ENCODE measurements at places on chromosomes 1 and 21.

GRCh38 chr1:119713039-119713748, 1.5 kb downstream of the PHGDH start:
- DNase-seq = no peak

DNA sequence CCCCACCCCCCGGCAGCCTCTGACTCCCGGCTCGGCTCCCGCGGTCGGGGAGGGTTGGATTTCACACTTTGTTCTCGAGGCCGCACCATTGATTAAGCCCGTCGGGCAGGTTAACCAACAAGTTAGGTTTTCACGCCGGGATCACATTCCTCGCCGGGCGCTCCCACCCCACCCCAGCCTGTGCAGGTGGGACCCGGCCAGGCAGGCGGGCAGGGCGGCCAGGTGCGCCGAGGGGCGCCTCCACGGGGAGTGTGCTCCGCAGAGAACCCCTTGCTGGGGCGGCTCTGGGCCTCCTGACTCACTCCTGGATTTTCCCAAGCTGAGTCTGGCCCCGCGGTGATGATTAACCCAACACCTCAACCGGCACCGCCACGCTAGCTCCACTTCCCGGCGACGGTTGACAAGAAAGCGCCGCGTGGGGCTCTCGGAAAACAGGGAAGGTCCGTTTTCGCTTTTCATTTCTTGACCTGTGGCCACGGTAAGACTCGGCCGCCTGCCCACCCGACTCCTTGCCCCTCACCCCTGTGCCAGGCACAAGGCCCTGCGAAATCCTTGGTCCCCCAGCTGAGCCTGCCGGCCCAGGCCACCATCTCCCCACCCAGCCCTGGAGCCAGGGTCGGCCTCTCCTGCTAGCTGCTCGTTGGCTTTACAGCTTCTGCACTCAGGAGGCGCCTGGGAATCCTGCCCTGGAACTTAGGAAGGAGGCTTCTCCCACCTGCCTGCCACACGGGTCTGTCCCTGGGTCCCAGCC, 8.8 kb upstream of the TTLL10 start:
- DNase-seq = no peak

GRCh38 chr1:47474278-47475193, 36.7 kb downstream of the FOXD2 start:
- DNase-seq = no peak

- no peak for DNase-seq
Measured at GRCh38 chr21:29121759-29122158, 8.7 kb upstream of the MAP3K7CL start.

- DNase-seq = no peak
Measured at GRCh38 chr1:96416111-96416595, 305.4 kb upstream of the PTBP2 start.

DNA sequence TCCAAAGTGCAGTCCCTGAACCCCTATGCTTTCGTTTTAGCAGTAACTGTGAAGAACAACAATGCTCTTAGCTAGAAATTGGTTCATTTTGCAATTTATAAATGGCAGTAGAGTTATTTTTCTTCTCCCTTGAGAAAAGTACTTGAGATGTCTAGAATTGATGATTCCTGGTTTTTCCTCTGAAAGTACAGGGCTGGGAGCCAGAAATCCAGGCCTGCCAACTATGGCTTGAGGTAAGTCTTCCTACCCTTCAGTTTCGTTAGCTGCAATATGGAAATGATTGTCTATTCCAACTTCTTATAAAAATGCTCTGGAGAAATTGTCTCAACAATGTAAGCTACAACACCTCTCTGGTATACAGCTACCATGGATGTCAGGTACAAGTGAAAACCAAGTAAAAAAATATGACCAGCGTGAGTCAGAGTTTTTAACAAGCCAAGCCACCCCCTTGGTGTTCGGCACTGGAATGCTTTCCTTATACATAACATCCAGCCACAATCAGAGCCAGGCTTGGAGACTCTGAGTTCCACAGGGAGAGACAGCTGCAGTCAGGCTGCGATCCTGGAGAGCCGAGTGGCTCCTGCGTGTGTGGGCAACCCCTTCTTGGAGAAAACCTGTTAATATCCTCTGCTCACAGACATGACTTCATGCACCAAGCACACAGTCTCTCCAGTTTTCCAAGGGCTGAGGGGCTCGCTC, 22.0 kb downstream of the TSPAN2 start:
- no peak for DNase-seq

GRCh38 chr1:198156111-198156744, 570 bp upstream of the NEK7 start:
- peak; percentile 58 for DNase-seq

- DNase-seq = no peak
Measured at GRCh38 chr1:192879406-192879805, 70.6 kb downstream of the RGS2 start.

DNA sequence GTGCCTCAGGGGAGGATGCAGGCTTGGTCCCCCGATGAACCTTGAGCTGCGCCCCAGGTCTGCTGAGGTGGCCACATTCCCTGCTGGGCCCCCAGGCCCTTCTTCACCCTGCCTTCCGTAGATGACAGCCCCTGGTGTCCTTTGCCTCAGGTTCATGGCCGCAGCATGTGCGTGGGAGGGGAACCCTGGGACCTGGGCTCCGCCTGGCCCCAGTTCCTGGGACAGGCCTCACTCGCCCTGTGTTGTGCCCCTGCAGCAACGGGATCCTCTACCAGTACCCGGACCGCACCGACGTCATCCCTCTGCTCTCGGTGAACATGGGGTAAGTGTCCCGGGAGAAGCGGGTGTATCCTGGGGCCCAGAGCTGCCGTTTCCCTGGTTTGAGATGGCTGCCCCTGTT, 5.1 kb upstream of the SLC25A34 start:
- no peak for DNase-seq

DNA sequence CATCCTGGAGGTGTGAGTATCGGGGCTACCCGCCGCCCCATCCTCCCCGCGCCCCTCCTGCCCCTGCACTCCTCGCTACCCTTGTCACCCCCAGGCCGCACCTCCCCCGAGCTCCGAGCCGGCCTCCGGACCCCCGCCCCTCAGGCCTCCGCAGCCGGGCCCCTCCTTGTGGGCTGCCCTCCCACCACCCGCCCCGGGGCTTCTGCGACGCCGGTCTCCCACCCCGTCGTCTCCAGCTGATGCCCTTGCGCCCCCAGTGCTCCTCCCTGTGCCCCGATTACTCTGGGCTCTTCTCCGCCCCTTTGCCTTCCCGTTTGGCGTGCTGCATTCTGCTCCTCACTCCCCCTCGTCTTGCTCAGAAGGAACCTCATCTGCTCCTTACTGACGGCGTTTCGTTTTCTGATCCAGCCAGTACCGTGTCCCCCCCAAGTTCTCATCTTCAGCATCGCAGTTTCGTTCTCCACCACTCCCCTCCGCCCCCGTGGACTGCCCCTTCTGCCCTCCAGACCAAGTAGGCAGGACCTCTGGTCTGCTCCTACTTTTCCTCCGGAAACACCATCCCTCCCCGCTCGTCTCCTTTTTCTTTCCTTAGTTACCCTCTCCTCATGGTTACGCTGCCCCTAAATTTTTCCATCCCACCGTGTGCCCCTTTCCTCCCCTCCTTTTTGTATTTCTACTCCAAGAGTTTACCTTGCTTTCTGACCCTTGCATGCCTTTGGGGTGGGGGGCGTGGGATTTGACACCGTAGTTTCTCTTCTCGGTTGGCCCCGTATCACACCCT, 841 bp downstream of the SNX27 start:
- peak; percentile 59 for DNase-seq

- DNase-seq = no peak
Measured at GRCh38 chr1:173864179-173864867, 3.5 kb downstream of the GAS5 start.

DNA sequence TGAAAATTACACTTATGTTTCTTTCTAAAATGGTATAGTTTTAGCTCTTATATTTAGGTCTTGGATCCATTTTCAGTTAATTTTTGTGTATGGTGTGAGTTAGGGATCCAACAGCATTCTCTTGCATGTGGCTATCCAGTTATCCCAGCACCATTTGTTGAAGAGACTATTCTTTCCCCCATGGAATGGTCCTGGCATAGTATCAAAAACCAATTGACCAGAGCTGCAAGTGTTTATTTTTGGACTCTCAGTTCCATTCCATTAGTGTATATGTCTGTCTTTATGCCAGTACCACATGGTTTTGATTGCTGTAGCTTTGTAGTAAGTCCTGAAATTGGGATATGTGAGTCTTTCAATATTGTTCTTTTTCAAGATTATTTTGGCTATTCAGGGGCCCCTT, 14.3 kb downstream of the TTLL10 start:
- no peak for DNase-seq

DNA sequence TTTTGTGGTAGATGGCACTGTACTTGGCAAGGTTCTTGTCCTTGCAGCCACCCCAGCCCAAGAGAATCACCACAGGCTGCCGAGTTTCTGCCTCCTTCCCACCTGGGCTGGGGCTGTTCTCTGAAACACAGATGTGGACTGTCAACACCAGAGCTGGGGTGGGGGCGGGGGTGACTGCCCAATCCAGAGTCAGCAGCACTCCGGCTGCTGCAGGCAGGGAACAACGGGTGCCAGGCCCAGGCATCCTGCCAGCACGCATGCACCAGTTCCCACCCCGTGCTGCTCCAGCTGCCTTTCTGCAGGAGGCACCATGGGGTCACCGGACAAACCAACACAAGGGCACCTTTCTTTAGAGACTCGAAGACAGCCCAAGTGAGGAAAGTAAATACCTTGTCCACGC, 14.1 kb downstream of the TMEM53 start:
- peak; percentile 62 for DNase-seq

DNA sequence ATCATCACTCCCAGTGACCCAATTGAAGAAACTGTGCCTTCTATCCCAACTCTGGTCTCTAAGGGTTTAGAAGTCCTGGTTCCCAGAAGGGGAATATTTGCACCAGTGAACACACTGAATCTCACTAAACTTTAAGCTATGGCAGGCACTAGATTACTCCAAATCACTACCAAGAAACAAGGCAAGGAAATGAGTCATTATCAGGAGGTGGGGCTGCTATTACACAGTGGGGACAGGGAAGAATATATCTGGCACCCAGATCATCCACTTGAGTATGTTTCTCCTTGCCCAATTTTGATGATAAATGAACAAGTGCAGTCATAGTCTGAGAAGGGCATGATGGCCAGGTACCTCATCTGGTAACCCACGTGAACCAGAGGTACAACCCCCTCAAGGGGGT, 7.0 kb downstream of the MRPL9 start:
- DNase-seq = no peak

GRCh38 chr1:117655220-117655577, 49.4 kb downstream of the TENT5C start:
- no peak for DNase-seq

DNA sequence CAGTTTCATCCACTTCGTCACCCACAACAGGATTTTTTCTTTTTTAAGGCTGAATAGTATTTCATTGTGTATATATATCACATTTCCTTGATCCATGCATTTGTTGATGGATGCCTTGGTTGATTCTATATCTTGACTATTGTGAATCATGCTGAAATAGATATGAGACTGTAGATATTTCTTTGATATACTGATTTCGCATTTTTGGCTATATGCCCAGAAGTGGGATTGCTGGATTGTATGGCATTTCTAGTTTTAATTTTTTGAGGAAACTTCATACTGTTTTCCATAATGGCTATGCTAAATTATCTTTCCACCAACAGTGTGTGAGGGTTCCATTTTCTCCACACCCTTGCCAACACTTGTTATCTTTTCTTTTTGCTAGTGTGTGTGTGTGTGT, 5.0 kb downstream of the GUCA2B start:
- no peak for DNase-seq

GRCh38 chr1:198495631-198496030, 44.8 kb downstream of the ATP6V1G3 start:
- no peak for DNase-seq

DNA sequence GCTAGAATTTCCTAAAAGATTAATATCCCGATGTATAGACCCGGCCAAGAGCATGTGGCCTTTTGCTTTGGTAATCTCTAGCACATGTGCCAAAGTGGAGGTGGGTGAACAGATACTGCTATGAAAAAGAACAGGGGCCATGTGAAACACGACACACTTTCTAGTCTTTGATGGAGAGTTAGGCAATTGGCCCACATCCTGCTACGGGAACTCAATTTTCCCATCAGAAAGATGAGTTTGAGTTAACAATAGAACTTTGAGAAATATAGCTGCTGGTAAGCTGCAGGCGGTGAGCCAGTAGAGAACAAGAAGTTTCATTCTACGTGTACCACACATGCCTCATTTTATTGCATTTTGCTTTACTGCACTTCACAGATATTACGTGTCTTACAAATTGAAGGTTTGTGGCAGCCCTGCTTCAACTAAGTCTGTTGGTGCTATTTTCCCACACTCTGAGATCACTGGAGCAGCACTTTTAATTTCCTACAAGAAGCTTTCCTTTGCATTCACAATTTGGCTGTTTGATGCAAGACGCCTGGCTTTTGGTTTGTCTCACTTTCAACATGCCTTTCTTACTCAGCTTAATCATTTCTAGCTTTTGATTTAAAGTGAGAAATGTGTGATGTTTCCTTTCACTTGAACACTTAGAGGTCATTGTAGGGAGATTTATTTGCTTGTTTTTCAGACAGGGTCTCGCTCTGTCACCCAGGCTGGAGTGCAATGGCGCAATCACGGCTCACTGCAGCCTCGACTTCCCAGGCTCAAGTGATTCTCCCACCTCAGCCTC, 46.3 kb downstream of the HTR6 start:
- DNase-seq = no peak

GRCh38 chr1:202205523-202206190, 12.1 kb downstream of the LGR6 start:
- no peak for DNase-seq

- DNase-seq = no peak
Measured at GRCh38 chr1:45952072-45952471, 148.7 kb downstream of the MAST2 start.

DNA sequence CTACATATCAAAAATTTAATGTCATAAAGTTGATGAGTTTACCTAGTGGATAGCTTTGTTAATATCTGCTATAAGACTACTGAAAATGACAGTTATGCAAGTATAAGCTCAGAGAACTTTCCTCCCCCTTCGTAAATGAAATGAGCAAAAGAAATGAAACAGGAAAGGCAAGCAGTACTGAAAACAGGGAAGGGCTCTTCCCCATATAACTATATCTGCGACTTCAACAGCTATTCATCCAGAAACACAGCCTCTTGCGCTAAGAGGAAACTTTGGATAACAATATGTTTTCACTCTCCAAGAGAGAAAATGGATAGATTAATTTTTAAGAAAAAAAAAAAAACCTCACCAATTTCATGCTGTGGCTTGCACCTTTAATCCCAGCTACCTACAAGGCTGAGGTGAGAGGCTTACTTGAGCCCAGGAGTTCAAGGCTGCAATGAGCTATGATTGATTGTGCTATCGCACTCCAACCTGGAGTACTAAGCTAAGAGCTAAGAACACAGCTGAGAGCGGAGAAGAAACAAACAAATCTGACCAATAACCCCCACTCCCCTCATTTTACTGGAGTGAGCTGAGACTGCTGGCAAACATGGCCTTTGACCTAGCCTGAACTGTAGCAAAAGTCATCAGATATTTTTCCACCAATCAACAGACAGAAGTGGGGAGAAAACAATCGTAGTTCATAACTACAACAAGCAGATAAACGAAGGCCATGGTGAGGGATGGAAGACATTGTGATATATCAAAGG, 29.0 kb downstream of the METTL18 start:
- DNase-seq = no peak

GRCh38 chr1:68745011-68745410, 248.1 kb upstream of the DEPDC1 start:
- DNase-seq = no peak

- no peak for DNase-seq
Measured at GRCh38 chr1:162893612-162893908, 32.6 kb upstream of the CCDC190 start.

- no peak for DNase-seq
Measured at GRCh38 chr21:33238565-33239255, 9.0 kb downstream of the IFNAR2 start.
